ENCODE measurements at places on chromosomes 2 and 18.

GRCh38 chr2:96859099-96859649, 1.4 kb upstream of the ANKRD39 start:
- no peak for DNase-seq

DNA sequence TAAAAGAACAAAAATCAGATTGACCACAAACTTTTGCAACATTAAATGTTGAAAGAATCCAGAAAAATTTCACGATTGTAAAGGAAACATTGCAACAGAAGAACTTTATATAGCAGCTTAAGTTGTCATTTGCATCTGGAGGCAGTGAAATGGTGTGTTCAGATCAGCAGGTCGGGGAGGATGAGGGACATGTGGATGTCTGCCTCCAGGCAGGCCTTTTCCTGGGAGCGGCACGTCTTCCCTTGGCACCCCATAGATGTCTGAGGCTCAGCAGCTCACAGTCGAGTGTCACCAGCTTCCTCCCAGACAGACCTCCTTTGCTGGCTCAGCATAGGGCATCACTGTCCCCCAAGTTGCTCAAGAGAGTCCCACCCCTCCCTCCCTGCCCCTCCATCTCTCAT, 44.3 kb upstream of the ASB1 start:
- no peak for DNase-seq

GRCh38 chr2:43387092-43388062, 161.0 kb upstream of the ZFP36L2 start:
- DNase-seq: no peak

- no peak for DNase-seq
Observed at GRCh38 chr2:33111002-33111446, 164.3 kb downstream of the LTBP1 start.

GRCh38 chr18:47594621-47595086, 335.8 kb downstream of the SMAD2 start:
- DNase-seq: no peak

- no peak for DNase-seq
Observed at GRCh38 chr2:200077210-200077650, 121.8 kb downstream of the MAIP1 start.

DNA sequence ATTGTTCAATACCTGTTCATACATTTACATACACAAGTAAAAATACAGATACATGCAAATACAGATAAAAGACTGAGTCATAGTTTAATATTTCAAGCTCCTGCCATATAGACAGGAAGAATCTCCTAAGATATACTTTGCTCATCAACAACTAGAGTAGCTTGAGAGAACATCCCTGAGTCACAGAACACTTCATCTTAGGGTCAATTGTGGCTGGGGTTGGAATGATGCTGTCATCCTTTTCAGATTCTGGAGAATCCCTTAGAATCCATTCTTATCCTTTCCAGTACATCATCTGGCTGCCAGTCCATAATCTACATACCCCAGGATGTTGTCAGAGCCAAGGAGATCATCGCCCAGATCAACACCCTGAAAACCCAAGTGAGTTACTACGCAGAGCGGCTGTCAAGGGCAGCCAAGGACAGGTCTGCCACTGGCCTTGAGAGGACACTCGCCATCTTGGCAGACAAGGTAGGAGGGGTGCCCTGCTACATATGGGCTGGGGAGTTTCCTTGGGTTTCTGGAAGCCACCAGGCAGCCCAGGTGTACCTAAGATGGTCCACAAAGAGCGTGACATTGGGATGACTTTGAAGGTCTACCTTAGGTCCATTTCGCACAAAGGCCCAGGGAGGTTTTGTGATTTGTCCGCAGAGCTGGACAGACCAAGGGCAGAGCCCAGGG, 55.7 kb downstream of the COA5 start:
- no peak for DNase-seq

GRCh38 chr2:237150186-237150585, 64.5 kb downstream of the COPS8 start:
- DNase-seq: no peak

GRCh38 chr2:112836163-112836560, 417 bp downstream of the IL1B start:
- DNase-seq: no peak

DNA sequence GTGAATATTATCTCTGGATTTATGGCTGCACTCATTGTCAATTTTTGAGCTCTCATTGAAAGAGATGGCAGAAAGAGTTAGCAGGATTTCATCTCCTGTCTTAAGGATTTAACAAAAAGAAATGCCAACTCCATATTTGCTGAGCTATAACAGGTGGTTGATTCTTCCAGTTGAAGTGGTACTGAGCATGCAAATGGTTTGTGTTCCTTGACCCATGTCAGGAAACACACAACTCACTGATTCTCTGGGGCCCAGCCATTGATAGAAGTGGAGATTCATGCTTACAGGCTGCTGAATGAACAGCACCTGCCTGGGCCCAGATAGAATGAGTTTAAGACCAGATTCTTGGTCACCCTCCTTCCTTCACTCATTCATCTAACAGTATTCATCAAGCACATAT, 128.8 kb downstream of the CERS6 start:
- DNase-seq: no peak

DNA sequence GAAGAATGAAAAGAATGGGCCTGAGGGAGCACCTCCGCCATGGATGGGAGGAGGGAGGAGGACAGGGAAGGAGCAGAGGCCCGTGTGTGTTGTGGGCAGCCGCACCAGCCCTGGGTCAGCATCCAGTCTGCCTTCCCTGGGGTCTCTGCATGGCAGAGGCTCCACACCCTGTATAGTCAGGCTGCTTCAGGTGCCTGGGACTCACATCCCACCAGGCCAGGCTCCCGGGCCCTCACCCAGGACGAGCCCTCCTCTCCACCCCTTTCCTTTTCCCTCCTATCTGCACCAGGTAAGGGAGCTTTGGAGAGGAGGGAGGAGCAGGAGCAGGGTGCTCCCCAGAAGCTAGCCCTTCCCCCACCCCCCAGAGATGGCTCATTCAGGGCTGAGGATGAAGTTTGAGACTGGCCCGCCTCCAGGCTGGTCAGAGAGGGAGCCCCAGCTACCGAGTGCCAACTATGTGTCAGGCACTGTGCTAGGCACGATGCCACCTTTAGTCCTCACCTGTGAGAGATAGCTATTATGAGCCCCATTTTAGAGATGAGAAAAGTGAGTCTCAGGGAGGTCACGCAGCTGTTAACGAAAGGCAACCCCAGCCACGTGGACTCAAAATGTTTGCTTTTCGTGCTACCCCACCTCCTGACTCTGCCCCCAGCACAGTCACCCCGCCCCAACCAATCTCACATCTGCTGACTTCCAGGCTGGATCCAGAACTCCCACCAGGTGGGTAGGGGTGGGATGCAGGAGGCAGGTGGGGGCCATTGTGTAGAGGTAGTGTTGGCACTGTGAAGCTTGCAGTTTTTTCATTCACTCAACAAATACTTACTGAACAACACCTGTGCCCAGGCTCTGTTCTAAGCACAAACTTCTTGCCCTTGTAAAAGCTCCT, 242.1 kb downstream of the DYSF start:
- DNase-seq: no peak
